NCI-H524 treated with DMSO at 0.1 percent for 48 hours (cell line): ENCODE measurements at places on chromosomes 4 and X.

DNA sequence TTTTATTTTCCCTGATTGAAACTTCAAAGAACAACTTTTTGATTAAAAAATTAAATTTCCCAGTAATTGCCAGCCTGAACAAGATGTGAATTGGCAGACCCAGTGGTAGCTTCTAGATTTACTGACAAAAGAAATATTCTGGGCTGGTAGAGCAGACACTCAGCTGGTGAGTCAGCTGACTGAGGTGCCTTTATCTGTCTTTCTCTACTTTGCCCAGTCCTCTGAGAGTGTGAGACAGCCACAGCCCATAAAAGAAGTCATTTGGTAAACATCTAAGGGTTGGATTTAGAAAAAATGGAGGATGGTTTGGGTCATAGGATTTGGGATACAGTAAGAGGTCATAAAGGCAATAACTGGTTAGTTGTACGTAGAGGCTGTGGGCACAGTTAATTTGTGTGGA lies 54.5 kb downstream of the CCSER1 start:
- DNase-seq: no peak

DNA sequence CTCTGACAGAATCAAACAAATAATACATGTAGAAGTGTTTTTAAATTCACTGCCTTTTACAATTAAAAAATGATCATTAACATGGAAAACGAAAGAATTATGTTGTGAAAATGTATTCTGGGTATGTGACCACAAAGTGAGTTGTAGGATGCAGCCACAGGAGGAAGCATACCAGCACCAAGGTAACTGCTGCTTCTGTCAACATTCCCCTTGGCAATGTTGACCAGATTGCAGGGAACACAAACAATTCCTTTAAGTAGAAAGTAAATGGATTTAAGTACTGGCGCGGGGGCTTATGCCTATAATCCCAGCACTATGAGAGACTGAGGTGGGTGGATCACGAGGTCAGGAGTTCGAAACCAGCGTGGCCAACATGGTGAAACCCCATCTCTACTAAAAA lies 1877.9 kb upstream of the PCDH7 start:
- no peak for DNase-seq

GRCh38 chrX:119189115-119189514 lies 47.0 kb upstream of the PGRMC1 start:
- no peak for DNase-seq

GRCh38 chr4:115274545-115274944 lies 161.1 kb upstream of the NDST4 start:
- DNase-seq: no peak

DNA sequence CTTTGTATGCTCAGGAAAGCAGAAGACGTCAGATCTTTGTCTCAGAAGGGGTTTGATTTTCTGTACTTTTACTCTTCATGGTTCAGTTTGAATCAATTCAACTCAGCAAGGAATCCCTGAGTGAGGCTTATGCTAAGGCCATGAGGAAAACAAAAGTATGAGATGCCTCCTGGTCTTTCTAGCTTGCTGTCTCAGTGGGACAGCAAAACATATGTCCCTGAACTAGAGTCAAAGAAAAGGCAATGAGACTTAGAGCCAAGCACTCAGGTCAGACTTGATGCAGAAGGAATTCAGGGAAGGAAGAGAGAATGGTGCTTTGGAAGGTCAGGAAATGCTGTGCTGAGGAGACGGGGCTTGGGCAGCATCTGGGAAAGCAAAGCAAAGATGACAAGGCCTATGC lies 236.2 kb upstream of the SFRP2 start:
- DNase-seq: no peak

DNA sequence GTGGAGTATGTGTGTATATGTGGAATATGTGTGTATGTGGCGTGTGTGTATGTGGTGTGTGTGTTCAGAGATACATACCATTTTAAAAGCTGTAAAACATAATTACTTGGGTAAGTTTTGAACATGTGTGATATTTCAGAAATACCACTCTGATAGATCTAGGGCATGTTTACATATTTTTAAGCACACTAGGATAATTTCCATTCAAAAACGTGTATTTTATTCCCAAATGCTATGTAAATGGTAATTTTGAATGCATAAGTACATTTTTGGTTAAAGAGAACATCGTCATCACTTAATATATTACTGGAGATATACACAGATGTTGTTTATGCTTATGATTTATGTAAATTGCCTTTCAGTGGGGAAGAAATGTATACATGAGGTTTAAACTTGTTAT lies 34.7 kb upstream of the SHISA3 start:
- no peak for DNase-seq

DNA sequence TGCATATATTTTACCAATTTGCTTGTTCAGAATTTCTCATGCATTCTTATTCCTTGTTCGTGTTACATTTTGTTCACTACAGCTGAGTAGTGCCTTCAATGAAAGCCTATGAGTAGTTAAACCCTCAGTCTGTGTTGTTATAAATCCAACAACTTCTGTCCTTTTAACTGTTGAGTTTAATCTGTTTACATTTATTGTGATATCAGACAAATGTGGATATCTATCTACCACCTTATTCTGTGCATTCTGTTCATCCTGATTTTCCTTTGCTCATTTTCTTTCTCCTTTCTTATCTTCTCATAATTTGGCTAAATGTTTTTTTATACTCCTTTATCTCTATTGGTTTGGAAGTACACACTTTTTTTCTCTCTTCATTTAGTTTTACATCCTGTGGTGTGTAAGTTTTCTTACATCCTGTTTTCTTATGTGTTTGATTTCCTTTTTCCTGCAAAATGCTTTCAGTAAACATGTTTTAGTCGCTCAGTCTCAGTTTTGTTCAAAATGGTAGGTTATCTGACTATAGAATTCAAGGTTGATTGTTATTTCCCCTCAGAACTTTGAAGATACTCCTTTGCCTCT lies 54.2 kb downstream of the CASP6 start:
- DNase-seq: no peak
